Activated naive CD8-positive, alpha-beta T cell treated with anti-CD3 and anti-CD28 coated beads, Interleukin-2, amount 50 U/mL, for 16 hours (primary cell): ENCODE measurements at places on chromosomes 2 and 18.

GRCh38 chr2:113337809-113338208 lies 59.1 kb upstream of the PAX8 start:
- DNase-seq = no peak

GRCh38 chr2:28626891-28627421 lies 124.7 kb upstream of the PPP1CB start:
- DNase-seq = no peak

DNA sequence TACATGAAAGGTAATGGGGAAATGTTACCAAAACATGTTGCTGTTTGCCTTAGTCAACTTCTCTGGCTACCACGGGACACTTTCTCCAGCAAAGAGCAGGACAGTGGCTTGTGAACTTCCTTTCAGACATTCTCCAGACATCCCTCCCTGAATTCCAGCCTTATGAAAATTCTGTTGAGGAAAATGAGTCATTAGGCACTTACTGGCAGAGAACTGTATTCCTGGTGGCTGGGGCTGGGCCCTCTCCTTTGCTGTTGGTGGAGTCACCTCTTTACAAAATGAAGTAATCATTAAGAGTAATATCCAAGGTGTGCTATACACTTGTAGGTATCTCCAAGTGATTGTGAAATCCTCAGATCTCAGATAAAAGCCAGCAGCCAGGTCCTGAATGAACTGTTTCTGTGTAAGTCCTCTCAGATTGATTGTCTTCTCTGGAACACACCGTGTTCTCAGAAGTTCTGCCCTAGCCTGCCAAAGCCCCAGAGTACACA lies 1.3 kb upstream of the FAP start:
- no peak for DNase-seq

DNA sequence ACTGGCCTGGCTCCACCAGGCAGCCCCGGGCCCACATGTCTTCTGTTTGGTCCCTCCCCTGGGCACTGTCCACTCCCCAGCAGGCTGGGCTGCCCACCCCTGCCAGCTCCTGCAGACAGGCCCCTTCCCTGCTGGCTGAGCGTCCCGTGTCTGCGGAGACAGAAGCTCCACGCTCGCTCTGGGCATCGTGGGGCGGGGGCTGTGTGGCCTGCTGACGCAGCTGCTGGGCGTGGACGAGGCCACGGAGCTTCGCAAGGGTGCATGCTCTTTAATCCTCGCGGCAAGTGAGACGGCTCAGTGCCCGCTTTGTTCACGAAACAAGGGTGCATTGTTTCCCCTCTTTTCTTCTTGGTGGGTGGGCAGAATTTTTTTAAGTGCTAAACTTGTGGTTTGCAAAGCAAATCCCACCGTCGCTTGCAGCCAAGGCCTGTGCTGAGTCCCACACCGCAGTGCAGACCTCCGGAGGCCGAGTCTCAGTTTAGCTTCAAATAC lies 132.8 kb upstream of the CTDP1 start:
- no peak for DNase-seq

DNA sequence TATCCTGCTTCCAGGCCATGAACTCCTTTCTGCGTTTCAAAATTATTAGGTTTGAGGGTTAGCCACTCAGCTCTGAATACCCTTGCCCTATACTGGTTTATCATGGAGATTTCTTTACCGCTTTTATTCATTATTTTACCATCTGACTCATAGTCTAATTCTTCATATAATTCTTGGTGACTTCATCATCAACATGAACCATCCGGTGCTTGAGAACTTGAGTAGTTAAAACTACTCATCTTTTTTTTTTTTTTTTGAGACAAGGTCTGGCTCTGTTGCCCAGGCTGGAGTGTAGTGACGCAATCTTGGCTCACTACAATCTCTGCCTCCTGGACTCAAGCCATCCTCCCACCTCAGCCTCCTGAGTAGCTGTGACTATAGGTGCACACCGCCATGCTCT lies 94.2 kb upstream of the LHCGR start:
- DNase-seq = no peak

- DNase-seq = no peak
These were observed 2.8 kb downstream of the CRYGB start for GRCh38 chr2:208142925-208143799.

- no peak for DNase-seq
These were observed 134.1 kb downstream of the DDX1 start for GRCh38 chr2:15725782-15726112.
